ENCODE measurements at places on chromosomes 1 and 21.

DNA sequence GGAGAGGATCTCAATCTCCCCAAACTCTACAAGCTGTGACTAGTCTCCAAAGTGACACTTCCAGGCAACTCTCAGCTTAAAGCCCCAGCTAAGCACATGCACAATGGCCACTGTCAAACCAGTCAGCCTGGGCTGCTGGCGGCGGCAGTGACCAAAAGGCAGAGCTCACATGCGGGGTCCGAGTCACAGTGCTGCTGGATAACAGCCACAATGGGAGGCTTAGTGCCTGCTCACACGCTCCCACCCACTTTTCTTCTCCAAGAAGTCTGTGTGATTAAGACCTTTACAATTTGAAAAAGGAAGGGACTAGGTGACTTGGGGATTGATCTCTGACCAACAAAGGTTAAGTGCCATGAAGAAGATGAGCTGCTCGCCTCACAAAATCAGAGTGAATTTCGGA lies 16.8 kb downstream of the RIPK4 start:
- DNase-seq: no peak

GRCh38 chr1:210500831-210501230 lies 172.1 kb downstream of the HHAT start:
- no peak for DNase-seq

GRCh38 chr1:119341372-119341947 lies 27.1 kb upstream of the HAO2 start:
- no peak for DNase-seq

- DNase-seq: no peak
Measured at GRCh38 chr1:39639305-39640130, at the start of gene HEYL. HEYL (minus strand) TSS chr1:39639643; CDS start chr1:39639625, 18 bp downstream.

DNA sequence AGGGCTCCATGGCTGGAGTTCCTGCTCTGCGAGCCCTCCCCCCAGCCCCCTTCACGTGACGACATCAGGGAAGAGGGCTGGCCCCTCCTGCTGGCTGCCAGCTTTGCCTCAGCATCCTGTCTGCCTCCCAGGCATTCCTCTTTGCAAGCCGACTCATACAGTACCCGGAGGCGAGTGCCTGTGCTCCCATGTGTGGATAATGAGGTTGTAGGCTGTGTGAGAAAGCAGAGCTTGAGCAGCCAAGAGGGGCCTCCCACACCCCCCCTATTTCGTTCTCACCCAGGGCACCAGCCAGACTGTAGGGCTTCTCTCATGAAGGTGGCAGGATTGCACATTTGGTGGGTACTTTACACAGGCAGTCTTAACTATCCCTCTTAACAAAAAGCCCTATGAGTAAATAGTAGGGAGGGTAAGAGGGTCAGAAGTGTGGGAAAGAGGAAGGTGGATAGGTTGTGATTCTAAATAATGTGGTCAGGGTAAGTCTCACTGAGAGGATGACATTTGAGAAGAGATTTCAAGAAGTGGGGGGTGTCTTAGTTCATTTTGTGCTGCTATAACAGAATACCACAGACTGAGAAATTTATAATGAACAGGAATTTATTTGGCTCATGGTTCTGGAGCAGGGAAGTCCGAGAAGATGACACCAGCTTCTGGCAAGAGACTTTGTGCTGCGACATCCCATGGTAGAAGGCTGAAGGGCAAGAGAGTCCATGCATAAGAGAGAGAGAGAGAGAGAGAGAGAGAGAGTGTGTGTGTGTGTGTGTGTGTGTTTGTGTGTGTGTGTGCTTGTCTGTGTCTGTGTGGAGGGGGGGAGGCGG lies 113.5 kb downstream of the OMA1 start:
- no peak for DNase-seq

- no peak for DNase-seq
Measured at GRCh38 chr21:39799178-39799577, 54.2 kb downstream of the IGSF5 start.

- DNase-seq: no peak
Measured at GRCh38 chr1:159015440-159015909, 5.8 kb downstream of the IFI16 start.

GRCh38 chr1:205060746-205061145 lies 17.7 kb downstream of the CNTN2 start:
- DNase-seq: no peak

GRCh38 chr1:170219163-170219562 lies 73.4 kb downstream of the NTMT2 start:
- DNase-seq: no peak
